ENCODE measurements at places on chromosomes 1 and 21. TPM values are rescaled to one million over a fixed set of nuclear protein-coding genes. Genes with fewer than 3 reads are reported as not detected.

Gene TMEM82
- not detected for total RNA-seq

Gene COL16A1
- total RNA-seq = 5.3 TPM

DNA sequence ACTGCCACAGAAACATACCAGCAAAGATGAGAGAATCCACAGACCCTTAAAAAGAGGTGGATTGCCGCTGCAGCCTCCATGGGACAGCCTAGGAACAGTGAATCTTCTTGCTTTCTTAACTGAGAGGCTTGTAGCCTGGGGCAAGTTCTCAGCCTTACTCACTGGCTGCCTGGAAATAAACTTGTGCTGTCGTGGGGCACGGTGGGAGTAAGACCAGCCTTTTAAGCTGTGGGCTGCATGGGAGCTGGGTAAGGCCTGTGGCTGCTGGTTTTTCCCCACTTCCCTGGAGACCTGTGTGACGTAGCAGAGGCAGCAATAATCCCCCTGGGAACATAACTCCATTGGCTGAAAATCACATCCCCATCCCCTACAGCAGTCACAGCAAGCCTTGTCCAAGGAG lies 30.8 kb downstream of the CD2 start:
- DNase-seq = no peak

- no peak for DNase-seq
Measured at GRCh38 chr1:90840352-90840751, 123.2 kb upstream of the BARHL2 start.

DNA sequence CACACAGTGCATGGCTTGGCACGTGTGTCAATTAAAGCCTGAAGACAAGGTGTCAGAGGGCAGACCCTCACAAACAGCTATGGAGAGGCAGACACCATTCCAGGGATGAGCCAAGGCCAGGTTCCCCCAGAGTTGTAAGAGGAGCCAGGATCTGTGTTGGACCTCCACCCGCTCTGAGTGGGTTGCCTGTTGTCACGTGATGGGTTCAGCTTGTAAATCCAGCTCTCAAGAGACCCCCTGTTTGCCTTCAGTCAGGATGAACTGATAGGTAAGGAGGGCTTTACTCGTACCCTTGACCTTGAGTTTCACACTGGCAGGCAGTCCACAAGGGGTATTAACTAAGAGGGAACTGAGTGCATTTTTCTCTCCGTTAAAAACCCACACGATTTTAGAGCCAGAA lies 27.7 kb upstream of the KCND3 start:
- no peak for DNase-seq
